HL-60 (cell line): ENCODE measurements at places on chromosomes 13 and 19.
A peak's percentile ranks its signal among the peaks of the same experiment; 100 is the strongest.

DNA sequence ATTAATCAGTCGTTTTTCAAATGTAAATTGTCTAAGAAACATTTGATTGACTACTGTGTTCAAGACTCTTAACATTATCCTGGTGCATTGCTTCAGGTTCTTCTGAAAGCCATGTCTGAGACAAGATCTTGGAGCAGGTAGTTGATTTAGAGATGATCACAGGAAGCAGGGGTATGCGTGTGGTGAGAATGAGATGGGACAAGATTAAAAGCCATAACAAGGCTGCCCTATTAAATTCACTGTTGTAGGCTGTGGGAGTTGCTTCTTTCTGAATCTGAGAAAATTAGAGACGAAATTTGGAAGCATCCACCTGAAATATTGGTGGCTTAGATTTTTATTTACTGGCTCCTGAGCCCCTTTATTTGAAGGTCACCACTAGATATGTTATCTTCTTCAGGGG is 687.4 kb upstream of the SLITRK6 start:
- no peak for DNase-seq

DNA sequence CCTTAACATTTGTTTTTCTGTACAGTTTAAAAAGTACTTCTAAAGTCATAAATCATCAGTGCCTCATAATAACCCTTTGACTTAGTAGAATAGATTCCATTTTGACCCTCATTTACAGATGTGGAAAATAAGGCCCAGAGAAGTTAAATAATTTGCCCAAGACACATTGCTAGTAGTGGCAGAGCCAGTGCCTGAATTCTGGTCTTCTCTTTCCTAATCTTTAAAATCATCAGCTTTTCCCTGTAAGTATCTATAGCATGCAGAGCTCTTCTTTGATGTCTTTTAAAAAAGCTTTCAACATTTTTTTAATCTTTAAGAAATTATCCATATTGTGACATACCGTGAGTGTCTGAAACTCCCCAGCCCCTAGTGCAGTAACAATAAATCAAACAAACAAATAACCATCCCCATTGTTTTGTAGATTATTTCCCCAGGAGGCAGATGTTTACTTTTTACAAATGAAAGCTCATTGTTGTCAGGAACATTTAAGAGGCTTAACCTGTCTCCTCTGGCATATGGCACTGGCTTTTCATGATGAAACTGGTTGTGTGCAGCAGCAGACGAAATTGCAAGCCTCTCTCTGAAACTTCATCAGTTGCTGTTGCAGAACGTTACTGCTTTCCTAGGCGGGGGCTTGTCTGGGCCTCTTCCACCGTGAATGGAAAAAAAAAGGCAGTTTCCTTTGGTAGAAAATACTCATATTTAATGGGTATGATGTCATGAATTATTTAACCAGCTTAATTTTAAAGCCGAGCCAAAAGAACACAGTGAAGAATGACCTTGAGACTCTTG is 31.7 kb upstream of the PCDH8 start:
- no peak for DNase-seq

- DNase-seq: no peak
These were observed 90.2 kb downstream of the SPACA7 start for GRCh38 chr13:112466132-112467058.

DNA sequence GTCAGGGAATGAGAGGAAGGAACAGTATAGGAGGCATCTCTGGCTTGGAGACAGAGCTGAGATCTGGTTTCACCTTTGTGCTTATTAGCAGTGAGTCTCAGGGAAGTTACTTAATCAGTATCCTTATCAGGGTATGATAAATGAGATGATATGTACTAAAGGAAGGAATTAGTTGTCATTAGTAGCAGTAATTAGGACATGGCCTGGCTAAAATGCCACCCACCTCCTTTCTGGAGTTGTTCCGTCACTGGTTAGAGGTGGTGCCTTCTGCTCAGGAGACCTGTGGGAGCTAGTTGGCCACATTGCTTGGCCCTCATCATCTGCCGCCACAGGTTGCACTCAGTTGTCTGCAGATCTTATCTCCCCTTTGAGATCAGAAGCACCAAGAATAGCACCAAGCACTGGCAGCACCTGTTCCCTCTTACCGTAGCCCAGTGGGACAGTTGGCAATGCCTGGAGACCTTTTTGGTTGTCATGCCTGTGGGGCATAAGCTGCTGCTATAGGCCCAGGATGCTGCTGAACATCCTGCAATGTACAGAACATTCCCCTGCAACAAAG is 4.7 kb downstream of the GPATCH1 start:
- DNase-seq: no peak

DNA sequence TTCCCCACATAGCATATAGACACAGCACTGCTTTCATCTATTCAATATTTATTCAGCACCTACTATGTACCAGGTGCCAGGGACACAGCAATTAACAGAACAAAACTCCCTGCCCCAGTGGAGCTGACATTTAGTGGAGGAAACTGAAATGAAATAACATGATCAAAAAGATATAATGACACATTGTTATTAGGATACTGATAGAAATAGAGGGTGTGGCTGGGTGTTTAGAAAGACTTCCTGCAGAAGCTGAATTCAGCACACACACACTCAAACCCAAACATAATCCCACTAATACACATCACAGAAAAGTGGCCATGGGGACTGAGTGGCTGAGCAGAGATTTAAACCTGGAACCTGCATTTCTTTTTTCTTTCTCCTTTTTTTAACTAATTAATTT is 3.8 kb upstream of the CDC37 start:
- no peak for DNase-seq

DNA sequence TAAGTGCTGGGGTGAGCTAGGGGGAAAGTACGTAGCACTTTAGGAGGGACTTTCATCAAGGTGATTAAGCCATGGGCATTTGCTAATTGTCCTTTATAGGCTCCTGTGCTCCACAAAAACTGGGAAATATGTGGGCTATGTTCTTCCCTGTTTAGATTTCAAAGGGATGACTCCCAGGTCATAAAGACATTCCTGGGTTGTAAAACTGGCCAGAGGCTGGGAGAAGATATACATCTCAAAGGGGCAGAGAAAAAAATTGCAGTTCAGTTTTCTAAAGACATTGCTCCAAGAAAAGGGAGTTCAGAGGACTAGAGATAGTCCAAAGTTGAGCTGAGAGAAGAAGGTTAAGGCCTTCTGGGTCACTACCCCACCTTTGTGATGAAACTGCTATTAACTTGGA is 204.8 kb downstream of the MYO16 start:
- no peak for DNase-seq

GRCh38 chr13:33033986-33034385 is 17.8 kb downstream of the KL start:
- DNase-seq: no peak

DNA sequence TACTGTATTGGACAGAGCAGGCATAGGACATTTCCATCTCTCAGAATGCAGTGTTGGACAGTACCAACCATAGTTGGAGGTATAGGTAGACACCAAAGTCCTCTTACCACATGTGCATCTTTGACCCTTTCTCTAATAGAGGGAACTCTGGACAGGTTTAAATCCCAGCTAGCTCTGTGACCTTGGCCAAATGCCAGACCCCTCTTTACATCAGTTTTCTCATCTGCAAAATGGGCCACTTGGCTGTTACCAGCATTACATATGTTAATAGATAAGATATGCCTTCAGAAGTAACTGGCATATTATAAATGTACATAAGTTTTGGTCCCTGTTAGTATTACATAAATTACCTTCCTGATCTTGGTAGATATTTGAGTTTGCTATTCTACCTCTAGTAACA is 54.3 kb downstream of the CDK8 start:
- DNase-seq: no peak

- no peak for DNase-seq
These were observed 1163.1 kb downstream of the UQCRFS1 start for GRCh38 chr19:28049875-28050274.

DNA sequence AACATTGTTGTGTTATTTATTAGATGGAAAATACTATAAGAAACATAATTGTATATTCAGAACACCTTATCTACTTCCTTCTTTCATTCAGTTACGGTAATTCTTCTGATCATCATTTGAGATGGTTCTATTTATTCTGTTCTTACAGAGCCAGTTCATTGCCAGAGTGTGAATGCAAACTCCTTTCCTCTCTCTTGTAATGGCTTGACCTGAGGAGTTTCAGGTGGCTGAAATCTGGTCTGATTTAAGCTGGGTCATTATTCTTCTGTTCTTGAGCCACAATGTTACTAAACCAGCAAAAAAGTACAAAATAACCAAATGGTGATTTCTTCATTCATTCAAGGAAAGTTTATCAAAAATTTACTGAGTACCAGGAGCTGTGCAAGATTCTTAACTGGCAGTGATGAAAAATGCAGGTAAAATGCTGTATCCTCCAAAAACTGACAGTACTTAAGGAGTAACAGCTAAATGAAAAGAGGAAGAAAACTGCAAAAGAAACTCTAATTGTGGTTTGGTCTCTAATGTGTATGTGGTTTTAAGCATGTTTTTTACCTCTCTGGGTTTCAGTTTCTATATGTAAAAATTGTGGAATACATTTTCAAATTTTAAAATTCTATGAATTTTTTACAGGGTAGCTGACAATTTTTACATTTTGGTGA is 182.4 kb upstream of the UFM1 start:
- no peak for DNase-seq

DNA sequence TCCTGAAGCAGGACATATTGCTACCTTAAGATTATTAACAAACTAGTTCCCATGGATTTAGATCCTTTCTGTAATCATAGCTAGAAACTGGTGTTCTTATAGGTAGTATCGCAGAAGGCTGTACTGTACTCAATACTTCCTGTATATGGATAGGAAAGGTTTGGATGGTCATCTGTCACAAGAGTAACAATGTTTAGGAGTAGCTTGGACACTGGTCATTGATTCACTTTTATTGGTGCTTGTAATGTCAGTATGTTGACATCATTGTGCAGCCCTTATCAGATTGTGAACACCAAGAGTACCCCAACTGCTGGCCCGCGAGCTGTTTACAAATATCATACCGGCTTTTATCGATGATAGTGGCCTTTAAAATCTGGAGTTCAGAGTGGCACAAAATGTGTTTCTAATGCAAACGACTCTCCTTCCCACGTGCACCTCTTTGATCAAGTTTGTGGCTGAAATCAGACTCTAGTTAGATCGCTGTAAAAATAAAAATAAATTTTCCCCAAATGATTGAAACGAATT is 605 bp upstream of the CDK8 start:
- DNase-seq: no peak

DNA sequence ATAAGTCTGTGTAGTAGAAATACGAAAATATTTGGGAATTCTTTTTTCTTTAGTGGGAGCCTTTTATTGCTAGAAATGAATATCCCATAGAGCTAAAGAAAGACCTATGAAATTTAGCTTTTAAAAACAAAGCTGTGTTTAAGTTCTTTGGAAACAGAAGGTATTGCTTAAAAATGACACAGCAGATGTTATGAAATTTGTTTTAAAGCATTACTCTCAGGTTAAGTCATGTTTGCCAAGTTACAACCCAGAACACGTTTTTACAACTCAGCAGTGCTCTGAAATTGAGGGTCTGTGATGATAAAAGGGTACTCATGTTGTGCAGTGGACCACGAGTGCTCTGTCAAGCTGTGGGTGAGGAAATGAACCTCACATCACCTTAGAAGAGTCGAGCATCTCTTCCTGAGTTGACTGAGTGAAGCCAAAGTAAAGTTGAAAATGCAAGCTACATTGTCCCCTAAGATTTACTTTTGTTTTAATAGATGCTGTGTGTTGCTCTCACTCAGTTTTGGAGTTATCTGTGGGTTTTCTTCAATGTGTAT is 161.1 kb downstream of the SHISA2 start:
- DNase-seq: peak; percentile 35

- DNase-seq: no peak
These were observed 81.8 kb downstream of the CYSLTR2 start for GRCh38 chr13:48735571-48735970.
